ENCODE measurements at places on chromosomes 6 and 20.

DNA sequence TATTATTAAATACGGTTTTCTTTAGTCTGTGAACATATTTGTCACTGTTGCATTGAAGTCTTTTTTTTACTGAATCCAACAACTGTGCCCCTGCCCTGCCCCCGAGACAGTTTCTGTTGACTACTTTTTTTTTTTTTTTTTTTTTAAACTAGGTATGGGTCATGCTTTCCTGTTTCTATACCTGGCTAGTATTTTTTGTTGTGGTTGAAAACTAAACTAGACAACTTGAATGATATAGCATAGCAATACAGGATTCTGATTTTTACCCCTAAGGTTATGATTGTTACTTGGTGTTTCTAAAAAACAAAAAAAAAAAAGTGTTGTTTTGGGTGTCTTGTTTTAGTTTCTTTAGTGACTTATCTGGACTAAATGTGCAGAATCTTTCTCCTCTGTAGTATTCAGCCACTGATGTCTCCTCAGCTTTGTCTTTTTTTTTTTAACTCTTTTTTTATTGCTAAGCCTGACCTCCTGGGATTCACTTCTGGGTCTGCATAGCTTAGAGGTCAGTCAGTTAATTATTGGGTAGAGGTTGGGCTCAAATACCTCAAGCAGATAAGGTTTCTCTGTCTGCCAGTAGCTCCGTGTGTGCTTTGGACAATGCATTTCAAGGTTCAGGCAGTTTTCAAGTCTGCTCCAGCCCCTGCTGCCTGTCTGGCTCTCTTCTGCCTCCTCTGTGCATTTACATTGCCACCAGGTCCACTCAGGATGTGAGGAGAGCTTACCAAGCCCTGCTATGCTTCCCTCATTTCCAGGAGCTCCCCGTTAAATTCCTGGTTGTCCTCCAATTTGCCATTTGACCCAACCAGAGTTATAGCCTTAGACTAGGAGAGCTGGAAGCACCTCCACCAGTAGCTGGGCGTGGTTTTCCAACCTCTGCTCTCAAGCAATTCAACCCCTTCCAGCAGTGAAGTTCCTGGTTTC is 91.4 kb downstream of the SYNDIG1 start:
- DNase-seq: peak; percentile 54

GRCh38 chr6:125670568-125670967 is 78.9 kb upstream of the HEY2 start:
- DNase-seq: peak; percentile 88

GRCh38 chr6:142929751-142930358 is 15.1 kb downstream of the HIVEP2 start:
- no peak for DNase-seq

DNA sequence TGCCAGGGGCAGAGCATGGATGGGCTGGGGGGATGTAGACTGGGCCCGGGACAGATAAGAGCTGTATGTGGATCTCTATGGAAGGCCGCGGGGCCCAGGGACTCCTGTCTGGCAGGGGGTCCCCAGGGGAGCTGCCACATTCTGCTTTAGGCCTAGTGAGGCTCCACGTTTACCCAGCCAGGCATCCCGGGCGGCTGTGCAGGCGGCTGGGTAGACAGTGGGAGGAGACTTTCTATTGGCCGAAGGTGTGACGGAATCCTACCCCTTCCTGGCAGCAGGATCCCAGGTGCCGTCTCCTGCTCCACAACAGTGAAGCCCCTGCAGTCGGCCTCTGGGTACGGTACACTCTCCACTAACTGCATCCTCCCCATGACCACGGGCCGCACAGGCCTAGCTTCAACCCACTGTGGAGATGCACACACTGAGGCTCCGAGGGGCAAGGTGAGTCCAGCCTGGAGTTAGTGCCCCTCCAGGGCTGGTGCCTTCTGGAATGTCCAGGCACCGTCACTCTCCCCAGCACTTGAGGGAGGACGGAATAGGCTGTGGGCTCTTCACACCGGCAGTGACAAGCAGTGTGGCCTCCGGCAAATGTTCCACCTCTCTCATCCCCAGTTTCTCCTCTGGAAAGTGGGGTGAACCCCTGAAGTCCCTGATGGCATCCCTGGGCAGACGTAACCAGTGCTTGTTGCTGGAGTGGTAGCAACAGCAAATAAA is 36.8 kb upstream of the ZBP1 start:
- DNase-seq: no peak

DNA sequence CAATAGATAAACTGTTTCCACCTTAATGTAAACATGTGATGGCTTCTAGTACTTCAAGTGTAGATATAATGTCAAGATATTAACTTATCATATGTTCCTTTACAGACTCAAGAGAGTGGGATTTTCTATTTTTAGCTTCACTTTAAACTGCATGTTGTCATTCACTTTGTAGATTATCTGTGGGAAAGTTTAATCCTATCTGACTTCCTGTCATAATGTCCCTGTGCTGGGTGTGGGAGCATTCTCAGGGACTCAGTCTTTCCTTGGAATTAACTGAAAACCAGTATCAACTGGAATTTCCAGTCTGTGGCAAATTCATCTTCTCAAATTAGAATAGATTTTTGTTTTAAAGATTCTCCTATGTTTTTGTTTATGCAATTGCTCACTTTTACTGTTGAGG is 226.1 kb upstream of the FERMT1 start:
- DNase-seq: peak; percentile 2

- peak; percentile 59 for DNase-seq
These were observed 501.1 kb downstream of the PTPRT start for GRCh38 chr20:42688576-42688975.

DNA sequence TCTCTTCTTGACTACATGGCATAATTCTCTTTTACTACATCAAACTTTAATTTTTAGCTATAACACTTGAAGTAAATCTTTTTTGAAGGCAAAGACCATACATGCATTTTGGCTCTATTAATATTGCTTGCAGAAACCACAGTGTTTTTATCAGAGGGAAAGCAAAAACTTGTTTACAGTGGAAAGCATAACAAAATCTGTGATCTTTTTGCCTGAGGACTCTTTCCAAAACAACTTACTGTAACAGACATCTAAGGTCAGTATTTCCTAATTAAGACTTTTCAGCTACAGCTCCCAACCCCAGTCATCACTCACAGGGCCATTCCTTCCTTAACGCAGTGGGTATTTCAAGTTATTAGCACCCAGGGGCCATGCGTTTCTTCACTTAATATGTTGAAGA is 274.7 kb downstream of the CDKAL1 start:
- no peak for DNase-seq

DNA sequence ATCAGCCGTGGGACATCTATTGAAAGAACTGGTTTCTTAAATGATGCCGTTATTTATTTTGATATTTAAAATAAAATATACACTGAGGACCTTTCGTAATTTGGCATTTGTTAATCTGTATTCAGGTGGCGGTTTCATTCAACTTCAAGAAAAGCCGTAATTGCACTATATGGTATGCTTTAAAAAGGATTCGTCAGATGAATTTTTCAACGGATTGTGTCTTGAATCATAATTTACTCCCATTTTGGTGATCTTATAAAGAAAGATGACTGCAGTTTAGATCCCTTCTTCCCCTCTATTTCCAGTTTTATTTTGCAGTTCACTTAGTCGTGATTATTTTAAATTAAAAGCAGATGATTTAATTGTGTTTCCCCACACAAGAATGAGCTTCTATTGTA is 761 bp downstream of the KLHL32 start:
- DNase-seq: no peak

DNA sequence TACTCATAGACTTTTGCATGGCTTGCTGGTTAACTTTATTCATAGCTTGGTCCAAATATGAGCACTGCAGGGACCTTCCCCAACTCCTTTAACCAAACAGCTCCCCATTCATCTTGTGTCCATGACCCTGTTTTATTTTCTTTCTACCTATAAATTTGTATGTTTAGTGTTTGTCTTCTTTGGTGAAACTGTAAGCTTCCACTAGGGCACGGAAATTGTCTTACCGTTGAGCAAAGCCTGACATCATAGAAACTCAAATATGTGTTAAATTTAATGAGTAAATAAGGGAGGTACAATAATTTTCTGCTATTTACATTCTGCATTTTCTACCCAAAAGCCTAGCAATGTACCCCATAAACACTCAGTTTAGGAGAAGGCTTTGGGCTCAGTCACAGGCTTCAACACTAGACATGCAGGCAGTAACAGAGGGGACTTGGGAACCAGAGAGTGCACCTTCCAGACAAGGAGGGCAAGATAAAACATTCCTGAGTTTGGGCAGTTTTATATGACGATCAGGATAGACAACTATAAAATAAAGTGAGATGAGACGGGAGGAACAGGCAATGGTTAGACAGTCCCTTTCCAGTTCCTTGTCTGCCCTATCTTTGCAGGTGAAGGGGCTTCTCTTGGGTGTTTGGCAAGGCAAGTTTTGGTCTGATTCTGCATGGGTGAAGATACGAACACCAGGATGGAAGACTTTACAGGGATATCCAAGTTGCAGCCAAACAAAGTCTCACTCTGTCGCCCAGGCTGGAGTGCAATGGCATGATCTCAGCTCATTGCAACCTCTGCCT is 46.2 kb upstream of the ZNF217 start:
- DNase-seq: no peak

DNA sequence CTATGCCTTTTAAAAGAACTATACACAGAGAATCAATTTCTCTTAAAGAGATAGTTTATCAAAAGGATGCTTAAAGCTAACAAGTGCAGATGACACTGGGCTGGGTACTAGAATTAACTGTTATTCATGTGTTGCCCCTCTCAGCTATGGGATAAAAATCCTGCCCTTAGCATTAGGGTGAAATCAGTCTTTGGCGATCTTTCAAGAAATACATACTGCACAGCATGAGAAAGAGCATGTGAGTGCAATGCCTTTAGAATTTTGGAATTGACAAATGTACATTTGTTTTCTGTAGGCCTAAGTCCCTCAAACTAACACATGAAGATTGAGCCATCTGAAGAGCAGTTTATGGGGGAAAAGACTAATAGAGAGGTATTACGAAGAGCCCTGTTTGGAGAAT is 115.4 kb downstream of the ZFP64 start:
- DNase-seq: no peak
